ENCODE measurements at places on chromosomes 5 and 9.

- DNase-seq, result no peak
Measured at GRCh38 chr5:16385516-16386090, 80.0 kb downstream of the ZNF622 start.

DNA sequence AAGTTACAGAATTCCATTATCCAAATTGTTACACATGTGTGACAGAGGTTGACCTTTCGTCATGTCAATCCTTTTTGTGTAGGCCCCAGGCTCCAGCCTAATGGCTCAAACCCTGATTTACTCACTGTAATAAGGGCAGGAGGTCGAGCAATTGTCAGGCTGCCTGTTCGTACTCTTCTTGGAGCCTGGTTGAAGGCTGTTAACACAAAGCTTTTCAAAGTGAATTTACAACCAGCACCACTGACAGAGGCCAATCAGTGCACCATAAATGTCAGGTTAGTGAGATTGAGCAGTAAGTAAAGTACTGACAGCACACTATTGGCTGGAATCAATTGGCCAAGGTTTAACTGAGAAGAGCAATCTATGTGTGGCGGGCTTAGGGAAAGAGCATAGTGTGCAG, 16.8 kb downstream of the PRDM6 start:
- no peak for DNase-seq

- no peak for DNase-seq
Measured at GRCh38 chr5:154849264-154849785, 1.1 kb downstream of the FAXDC2 start.

GRCh38 chr5:165370794-165371193, 1865.4 kb downstream of the MAT2B start:
- no peak for DNase-seq

DNA sequence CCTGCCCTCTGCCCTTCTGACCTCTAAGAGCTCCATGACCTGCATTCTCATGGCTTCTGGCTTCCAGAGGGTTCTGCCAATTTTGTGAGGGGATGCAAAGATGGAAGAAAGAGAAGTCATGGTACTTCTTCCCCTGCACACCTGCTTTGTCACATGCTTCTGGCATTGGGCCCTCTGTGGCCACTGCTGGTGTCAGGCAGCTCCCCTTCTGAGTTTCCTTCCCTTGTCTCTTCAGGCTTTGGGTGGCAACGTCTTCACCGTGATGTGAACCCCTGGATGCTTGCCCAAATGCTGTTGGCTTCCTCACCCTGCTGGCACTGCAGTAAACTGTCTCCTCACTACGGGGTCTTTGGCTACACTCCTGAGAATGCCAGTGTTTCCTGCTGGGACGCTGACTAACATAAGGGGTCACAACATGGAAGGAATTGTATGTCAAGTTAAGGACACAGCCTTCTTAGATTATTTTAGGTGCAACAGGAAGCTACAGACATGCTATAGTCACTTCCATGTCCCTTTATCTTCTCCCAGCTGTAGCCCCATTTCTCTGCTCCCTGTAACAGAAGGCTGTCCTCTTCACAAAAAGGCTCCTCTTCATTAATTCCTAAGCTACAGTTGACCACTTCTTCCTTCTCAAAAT, 8.9 kb upstream of the CLINT1 start:
- no peak for DNase-seq

GRCh38 chr5:148397968-148398595, 14.3 kb downstream of the FBXO38 start:
- no peak for DNase-seq

DNA sequence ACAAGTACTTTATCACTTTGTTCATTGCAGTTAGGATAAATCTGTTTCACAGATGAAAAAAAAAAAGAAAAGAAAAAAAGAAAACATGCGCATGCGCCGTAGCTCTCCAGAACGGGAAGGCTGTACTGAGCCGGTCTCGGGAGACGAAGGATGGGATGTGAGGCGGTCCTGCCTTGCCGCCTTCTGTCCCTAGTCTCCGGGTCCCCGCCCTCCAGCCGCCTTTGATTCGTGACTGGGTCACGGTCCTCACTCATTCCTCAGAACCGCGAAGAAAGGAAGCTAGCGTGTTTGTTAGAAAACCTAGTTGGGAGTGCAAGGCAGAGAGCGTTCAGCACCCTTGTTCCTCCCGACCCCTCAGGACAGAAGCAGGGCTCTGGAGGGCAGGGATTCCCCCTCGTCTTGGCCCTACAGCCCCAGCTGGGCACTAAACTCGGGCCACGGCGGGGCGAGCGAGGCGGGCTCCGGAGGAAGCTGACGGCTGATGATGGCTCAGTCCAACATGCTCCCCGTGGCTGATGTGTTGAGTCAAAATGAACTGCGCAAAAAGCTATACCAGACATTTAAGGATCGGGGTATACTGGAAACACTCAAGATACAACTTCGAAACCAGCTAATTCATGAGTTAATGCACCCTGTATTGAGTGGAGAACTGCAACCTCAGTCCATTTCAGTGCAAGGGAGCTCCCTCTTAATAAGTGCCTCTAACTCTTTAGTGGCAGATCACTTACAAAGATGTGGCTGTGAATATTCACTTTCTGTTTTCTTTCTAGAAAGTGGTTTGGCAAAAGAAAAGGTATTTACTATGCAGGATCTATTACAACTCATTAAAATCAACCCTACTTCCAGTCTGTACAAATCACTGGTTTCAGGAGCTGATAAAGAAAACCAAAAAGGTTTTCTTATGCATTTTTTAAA, 40.0 kb downstream of the CPLANE1 start:
- DNase-seq, result peak; percentile 11

GRCh38 chr9:77807846-77808750, 160.0 kb upstream of the GNA14 start:
- no peak for DNase-seq

DNA sequence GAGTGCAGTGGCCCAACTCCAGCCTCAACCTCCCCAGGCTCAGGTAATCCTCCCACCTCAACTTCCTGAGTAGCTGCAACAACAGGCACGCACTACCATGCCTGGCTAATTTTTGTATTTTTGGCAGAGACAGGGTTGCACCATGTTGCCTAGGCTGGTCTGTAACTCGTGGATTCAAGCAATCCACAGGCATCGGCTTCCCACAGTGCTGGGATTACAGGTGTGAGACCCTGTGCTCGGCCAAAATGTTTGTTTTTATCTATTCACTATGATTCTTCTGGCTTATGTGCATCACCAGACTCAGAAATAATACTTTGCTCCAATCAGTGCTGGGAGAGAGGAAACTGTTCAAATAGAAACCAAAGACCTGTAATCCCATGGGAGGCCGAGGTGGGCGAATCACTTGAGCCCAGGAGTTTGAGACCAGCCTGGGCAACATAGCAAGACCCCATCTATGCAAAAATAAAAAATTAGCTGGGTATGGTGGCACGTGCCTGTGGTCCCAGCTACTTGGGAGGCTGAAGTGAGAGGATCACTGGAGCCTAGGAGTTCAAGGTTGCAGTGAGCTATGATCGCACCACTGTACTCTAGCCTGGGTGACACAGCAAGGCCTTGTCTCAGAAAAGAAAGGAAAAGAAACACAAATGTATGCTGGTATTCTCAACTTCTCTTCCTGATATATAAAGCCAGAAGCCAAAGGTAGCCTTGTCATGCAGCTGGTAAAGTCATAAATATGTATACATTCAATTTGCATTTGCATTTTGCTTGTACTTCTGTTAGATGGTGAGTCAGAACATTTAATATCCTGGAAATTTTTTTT, 4.5 kb downstream of the PIP5K1B start:
- no peak for DNase-seq

- DNase-seq, result no peak
Measured at GRCh38 chr9:108219664-108220063, 636.1 kb downstream of the ACTL7B start.

DNA sequence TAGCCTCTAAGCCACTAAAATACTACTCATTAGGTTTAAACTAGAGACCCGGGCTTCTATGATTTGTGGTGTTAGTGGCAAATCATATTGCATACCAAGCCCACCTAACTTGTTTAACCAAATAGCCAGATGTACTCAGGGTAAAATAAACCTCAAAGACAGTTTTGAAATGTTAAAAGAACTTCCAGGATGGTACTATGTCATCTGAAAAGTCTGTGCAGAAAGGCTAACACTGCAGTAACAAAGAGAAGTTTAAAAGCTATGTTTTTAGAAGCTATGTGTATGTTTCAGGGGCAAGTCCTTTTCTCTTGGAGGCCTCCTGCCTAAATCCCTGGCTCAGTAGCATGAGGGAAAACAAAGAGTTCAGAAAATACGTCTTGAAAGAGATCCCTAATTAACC, 84.9 kb upstream of the IL7R start:
- no peak for DNase-seq

DNA sequence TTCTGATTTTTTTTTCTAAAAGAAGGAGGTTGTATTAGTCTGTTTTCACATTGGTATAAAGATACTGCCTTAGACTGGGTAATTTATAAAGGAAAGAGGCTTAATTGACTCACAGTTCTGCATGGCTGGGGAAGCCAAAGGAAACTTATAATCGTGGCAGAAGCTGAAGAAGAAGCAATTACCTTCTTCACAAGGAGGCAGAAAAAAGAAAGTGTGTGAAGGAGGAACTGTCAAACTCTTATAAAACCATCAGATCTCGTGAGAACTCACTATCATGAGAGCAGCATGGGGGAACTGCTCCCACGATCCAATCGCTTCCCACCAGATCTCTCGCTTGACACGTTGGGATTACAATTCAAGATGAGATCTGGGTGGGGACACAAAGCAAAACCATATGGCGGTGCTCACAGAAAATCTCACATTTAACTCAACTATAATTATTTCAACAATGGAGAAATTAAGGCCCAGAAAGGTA, 27.1 kb downstream of the DPYSL3 start:
- DNase-seq, result no peak

DNA sequence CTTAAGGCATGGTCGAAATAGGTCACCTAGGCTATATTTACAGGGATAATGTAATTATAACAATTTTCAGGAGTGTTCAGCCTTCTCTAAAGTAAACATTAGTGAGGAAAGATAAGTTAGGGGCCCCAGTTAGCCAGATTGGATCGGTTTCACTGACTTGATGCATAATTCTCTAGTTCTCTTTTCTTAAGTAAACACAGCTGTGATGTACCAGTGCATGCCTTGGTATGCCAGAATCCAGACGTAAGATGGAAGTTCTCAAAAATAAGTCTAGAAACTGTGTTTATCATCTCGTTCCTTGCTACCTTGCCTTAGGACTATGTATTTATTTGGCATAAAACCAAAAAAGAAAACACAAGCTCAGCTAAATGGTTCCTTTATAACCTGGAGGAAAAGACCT, 442.2 kb upstream of the CLINT1 start:
- no peak for DNase-seq

DNA sequence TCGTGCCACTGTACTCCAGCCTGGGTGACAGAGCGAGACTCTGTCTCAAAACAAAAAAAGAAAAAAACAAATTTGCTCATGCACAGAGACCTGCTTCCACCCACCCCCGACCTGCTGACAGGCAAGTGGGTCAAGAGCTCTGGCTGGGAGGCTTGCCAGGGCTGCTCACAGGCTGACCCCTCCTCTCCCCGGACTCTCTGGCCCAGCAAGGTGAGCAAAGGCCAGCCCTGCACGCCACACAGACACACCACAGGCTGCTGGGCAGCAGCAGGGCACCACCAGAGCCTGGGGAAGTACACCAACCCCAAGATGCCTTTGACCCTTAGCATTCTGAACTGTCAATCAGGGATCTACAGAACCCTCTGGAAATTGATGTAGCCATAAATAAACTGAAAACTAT, 29.2 kb downstream of the NSUN2 start:
- DNase-seq, result no peak

DNA sequence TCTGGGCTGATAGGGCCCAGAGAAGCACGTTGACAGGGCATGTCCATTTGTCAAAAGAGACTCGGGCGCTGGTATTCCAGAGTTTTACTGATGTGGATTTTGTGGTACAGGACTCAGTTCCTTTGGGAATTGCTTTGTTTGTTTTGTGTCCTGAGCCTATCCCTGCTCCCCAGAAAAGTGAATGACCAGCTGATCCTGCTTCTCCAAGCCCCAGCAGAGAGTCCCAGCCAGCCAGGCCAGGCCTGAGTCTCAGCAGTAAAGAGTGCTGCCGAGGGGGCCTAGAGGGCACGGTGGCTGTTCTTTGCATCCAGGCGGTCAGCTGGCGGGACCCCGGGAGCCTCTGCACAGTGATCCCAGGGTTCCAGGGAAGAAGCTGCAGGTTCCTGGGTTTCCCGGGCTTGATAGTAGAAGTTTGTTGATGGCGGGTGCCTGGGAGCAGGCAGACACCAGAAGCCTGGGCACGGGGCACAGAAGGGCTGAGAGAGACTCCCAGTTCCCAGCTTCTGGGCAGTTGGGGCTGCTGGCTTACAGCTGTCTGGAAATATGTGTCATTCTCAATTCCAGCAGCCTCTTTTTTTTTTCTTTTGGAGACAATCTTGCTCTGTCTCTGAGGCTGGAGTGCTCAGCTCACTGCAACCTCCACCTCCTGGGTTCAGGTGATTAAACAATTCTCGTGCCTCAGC, 8.7 kb downstream of the PRDM12 start:
- DNase-seq, result no peak

DNA sequence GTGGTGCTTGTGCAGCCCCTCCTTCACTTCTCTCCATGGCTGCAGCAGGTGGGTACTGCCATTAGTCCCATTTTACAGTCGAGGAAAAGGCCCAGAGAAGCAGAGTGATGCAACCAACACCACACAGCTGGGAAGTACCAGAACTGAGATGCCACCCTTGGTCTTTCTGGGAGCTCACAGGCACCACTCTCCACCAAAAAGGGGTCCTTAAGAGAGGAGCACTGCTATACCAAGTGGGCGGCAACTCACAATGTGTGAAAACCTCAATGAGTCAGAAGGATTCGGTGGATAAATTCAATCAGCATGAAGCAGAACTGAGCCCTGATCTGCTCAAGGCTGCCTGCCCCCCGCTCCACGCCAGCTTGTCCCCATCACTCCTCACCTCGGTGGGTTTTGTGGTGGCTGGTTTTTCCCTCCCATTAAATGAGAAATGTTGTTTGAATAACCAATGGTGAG, 213.7 kb downstream of the FSTL4 start:
- DNase-seq, result peak; percentile 67

GRCh38 chr9:130444565-130445221, at the start of gene ASS1:
ASS1 (plus strand) TSS chr9:130444961; CDS start chr9:130452229, 7,268 bp downstream.
- peak; percentile 50 for DNase-seq

DNA sequence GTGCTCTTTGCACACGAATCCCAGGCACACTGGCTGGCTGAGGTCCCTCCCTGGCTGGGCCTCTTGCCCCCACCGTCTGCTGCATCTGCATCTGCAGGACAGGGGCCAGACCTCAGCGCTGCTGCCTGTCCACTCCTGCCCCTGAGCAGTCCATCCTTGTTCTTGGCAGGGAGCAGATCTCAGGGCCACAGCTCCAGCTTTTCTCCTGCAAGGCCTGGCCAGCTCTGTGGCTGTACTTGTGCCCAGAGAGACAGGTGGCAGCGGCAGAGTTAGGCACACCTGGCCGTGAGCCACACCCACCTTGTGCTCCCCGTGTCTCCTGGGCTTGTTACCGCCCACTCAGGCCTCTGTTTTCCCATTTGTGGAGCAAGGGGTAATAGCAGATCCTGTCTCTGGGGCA, 13.9 kb downstream of the NEK6 start:
- DNase-seq, result no peak

DNA sequence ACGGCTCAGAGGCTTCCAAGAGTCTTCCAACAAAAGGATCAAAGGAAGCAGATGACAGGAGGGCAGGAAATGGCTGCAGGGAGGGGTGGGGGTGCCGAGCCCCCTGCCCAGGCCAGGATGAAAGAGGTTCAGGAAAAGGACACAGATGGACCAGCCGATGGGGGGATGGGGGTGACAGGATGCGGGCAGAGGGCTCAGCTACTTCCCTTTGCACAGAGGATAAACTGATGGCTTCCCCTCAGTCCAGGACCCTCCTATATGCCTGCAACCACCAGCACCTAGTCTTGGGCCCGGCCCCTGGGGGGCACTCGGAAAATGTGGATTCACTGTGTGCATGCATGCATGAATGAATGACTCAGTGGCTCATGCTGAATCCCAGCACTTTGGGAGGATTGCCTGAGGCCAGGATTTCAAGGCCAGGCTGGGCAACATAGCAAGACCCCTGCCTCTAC, 148.2 kb downstream of the C9orf50 start:
- no peak for DNase-seq

All from activated CD4-positive, alpha-beta memory T cell treated with anti-CD3 and anti-CD28 coated beads for 36 hours (primary cell).